ENCODE measurements at places on chromosomes 6 and 20. TPM values are rescaled to one million over a fixed set of nuclear protein-coding genes. Genes with fewer than 3 reads are reported as not detected.
A peak's percentile ranks its signal among the peaks of the same experiment; 100 is the strongest.

DNA sequence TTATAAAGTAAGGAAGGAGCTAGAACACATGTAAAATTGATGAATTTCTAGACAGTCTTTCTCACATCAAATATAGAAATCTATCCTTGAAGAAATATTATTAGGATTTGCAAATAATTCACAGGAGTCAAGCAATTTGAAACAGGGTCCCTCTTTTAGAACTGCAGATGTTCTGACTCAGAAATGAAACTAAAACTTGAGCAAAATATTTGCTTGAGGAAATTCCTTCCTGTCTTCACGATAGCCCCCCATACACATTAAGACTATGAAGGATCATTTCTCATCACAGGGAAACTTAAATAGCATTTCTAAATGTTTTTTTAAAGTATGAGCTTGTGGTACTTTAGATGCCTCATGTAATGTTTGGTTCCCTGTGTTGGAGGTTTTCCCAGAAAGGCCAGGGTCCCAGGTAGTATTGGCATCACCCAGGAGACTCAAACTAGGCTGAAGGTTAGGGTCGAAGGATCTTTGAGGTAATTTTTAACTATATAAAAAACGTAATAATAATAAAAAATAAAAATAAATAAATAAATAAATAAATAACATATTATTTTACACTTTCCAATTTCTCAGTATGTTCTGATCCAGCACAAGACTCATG is 144.0 kb upstream of the TBX18 start:
- no peaks in the 10 kb centered on the region for H3K36me3 ChIP-seq
- H3K27me3 ChIP-seq, result no peaks in the 10 kb centered on the region
- H3K4me3 ChIP-seq, result no peak overlapping the region
- DNase-seq, result no peak
- H3K27ac ChIP-seq, result no peak overlapping the region

DNA sequence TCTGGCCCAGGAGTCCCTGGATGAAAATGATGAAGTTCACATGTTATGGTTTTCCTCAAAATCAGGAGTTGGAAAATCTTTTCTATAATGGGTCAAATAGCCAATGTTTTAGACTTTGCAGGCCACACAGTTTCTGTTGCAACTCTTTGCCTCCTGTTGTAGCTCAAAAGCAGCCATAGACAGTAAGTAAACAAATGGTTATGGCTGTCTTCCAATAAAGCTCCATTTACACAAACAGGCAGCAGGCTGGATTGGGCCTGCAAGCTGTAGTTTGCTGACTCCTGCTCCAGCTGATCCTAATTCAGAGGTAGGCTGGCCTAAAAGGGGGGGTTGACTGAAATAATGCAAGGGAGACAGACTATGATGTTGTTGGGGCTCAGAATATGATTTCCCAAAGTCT is 33.0 kb downstream of the METTL24 start:
- no peak for DNase-seq
- H3K36me3 ChIP-seq, result no peaks in the 10 kb centered on the region

DNA sequence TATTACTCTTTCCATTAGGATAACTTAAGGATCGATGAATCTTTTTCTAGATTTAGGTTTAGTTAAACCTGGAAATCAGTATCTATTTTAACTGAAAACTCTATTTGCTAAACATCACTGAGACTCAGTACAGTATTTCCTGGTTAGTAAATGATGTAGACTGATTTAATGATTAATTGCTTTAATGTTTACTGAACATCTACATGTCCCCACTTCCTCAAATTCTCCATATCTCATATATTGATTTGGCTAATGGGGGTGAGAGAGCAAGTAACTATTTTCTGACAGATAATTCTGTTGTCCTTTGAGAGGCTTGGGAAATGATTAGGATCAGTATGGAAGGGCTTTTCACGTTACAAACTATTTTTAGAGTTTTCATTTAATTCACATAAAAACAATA is 10.3 kb downstream of the MKKS start:
- H3K27me3 ChIP-seq, result no peaks in the 10 kb centered on the region
- H3K27ac ChIP-seq, result no peak overlapping the region
- H3K4me3 ChIP-seq, result no peak overlapping the region
- H3K4me1 ChIP-seq, result peaks cover 3% of the 10 kb centered on the region
- no peak for DNase-seq

SRSF12 gene
- total RNA-seq, result not detected

DNA sequence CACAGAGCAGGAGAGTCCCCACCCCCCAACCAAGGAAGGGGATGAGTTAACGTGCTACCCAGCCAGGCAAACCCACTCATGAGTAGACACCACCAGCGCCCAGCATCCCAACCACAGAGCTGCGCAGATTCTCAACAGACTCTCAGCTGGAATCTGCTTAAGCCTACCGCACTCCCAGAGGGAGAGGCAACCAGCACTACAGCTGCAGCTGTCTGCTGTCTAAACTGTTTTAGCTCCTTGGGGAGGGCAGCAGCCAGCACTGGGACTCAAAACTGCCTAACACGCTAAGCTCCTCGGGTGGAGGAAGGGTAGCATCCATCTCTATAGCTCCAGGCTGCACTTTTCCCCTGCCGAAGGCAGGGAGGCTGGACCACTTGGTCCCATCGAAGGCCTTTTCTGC is 539.8 kb downstream of the EPHA7 start:
- H3K36me3 ChIP-seq, result no peaks in the 10 kb centered on the region
- no peaks in the 10 kb centered on the region for H3K27me3 ChIP-seq
- DNase-seq, result no peak
- no peak overlapping the region for H3K27ac ChIP-seq
- H3K4me3 ChIP-seq, result no peak overlapping the region
- H3K4me1 ChIP-seq, result no peaks in the 10 kb centered on the region

AVP gene
- total RNA-seq, result not detected

- H3K36me3 ChIP-seq, result no peaks in the 10 kb centered on the region
- H3K4me3 ChIP-seq, result no peak overlapping the region
- DNase-seq, result no peak
- no peak overlapping the region for H3K27ac ChIP-seq
- peaks cover 3% of the 10 kb centered on the region for H3K27me3 ChIP-seq
Measured at GRCh38 chr6:170128811-170129681, 161.8 kb downstream of the DLL1 start.

- DNase-seq, result no peak
- peaks cover 25% of the 10 kb centered on the region for H3K4me1 ChIP-seq
- no peaks in the 10 kb centered on the region for H3K27me3 ChIP-seq
- no peak overlapping the region for H3K27ac ChIP-seq
Measured at GRCh38 chr20:53613748-53614147, 20.1 kb upstream of the ZNF217 start.

GRCh38 chr6:28600245-28600644 is 74.6 kb downstream of the GPX5 start:
- no peaks in the 10 kb centered on the region for H3K4me1 ChIP-seq
- no peak for DNase-seq
- H3K27ac ChIP-seq, result no peak overlapping the region
- H3K36me3 ChIP-seq, result no peaks in the 10 kb centered on the region
- H3K4me3 ChIP-seq, result no peak overlapping the region
- peaks cover 29% of the 10 kb centered on the region for H3K27me3 ChIP-seq

DNA sequence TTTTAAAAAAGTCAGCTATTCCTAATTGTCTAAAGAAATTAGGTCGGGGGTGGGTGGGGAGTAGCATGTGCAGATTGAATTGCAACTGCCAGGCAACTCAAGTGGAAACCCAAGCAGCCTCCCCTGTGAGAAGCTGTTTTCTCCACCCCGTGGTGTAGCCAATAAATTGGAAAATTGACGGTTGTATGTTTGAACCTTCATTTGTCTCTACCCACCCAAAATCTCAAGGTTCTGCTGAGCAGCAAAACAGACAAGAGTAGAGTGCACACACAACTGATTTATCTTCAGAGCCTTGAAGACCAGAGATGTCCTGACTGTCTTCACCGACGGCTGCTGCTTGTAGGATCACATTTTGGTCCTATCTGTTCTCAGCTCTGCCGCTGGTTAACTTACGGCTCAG is 88.5 kb downstream of the DTD1 start:
- no peak for DNase-seq
- no peak overlapping the region for H3K4me3 ChIP-seq
- H3K27ac ChIP-seq, result no peak overlapping the region
- H3K27me3 ChIP-seq, result no peaks in the 10 kb centered on the region

SLC39A7 gene
- 31.7 TPM for total RNA-seq

DNA sequence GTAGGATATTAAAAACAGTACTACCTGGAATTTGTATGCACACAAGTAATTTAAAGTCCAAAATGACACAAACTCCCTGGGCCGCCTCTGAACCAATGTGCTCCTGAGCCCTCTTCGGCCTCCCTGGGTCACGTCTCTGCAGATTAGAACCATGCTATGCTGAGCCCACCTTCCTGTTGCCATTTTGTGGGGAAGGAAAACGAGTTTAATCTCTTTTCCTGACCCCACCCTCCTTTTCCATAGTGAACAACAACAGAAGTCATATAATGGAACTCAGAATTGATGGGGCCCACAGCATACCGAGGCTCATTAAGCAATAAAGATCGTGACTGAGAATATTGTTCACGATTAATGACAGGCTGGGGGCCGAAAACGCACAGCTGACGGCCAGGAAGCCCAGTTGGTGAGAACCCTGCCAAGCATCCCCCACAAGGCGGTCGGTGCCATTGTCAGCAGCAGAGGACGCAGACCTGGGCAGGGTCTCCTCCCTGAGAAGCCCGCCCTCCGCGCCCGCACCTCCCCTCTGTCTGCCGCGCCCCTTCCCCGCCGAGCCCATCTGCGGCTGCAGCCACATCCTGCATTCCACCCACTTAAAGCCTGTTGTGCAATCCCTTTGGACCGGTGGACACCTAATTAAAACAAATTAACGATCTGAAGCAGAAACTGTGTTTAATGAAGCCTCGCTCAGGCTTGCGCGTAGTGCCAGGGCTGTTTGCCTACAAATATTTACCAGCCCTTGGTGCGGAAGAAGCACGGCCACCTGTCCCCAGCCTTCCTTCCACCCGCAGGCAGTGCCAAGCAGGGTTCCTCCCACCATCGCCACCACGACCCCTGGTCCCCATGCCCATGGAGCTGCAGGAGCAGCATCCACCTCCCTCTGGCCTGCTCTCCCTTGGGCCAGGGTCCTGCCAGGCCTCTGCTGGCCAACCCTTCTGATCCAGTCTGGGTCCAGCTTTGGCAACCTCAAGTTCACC is 68.1 kb downstream of the DLL1 start:
- DNase-seq, result no peak
- H3K36me3 ChIP-seq, result no peaks in the 10 kb centered on the region
- H3K4me3 ChIP-seq, result no peak overlapping the region
- no peaks in the 10 kb centered on the region for H3K27me3 ChIP-seq
- H3K4me1 ChIP-seq, result peaks cover 2% of the 10 kb centered on the region

DNA sequence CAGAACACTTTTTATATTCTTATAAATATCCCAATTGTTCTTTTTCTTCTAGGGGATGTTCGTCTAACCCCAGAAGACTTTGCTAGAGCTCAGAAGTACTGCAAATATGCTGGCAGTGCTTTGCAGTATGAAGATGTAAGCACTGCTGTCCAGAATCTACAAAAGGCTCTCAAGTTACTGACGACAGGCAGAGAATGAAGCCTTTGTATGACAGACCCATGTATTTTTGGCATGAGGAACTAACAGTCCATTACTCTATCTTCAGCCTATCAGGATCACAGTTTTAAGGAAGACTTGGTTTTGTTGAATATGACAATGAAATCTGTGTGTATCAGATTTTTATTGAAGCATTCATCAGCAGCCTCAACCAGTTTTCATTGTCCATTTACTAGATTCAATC is 71.4 kb downstream of the VTA1 start:
- H3K27me3 ChIP-seq, result no peaks in the 10 kb centered on the region
- H3K4me1 ChIP-seq, result no peaks in the 10 kb centered on the region
- no peak overlapping the region for H3K4me3 ChIP-seq
- H3K27ac ChIP-seq, result no peak overlapping the region
- H3K36me3 ChIP-seq, result peaks cover 44% of the 10 kb centered on the region

PPP1R3G gene
- total RNA-seq, result 0.15 TPM

DNA sequence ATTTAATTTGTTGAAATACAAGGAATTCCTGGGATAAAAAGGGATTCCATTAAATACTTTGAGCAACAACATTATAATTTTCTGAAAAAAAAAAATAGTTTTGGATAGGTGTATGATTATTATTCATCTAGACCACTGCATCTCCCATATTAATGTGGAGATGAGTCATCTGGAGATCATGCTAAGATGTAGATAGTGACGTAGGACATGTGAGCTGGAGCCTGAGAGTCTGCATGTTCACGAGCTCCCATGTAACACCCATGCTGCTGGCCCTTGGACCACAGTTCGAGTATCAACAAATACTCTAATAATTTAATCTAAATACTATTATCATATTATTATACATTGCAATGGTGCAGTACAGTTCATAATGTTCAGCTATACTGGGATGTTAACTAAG is 91.6 kb downstream of the EPM2A start:
- no peak overlapping the region for H3K27ac ChIP-seq
- no peaks in the 10 kb centered on the region for H3K36me3 ChIP-seq
- peaks cover 2% of the 10 kb centered on the region for H3K4me1 ChIP-seq
- no peaks in the 10 kb centered on the region for H3K27me3 ChIP-seq

DNA sequence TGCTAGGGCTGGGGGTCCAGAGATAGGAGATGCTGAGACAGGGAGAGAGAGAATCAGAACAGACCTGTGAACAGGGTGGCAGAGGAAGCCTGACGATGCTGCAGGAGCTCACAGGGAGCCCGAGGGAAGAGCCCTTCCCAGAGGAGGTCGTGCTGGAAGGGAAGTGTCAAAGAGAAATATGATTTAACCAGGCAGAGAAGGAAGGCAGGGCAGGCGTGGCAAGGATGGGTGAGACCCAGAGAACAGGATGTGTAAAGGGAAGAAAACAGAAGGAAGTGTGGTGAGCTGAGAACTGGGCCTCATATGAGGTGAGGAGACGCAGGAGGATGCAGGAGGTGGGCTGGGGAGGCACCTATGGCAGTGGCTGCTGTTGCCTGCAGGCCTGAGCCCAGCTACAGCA is 105.6 kb downstream of the ZDHHC14 start:
- peak overlapping the region; percentile 72 for H3K27ac ChIP-seq
- H3K36me3 ChIP-seq, result no peaks in the 10 kb centered on the region
- H3K4me3 ChIP-seq, result peak overlapping the region; percentile 12
- H3K4me1 ChIP-seq, result peaks cover 50% of the 10 kb centered on the region
- DNase-seq, result no peak

ASIP gene
- not detected for total RNA-seq

IRF4 gene
- 417 TPM for total RNA-seq

DNA sequence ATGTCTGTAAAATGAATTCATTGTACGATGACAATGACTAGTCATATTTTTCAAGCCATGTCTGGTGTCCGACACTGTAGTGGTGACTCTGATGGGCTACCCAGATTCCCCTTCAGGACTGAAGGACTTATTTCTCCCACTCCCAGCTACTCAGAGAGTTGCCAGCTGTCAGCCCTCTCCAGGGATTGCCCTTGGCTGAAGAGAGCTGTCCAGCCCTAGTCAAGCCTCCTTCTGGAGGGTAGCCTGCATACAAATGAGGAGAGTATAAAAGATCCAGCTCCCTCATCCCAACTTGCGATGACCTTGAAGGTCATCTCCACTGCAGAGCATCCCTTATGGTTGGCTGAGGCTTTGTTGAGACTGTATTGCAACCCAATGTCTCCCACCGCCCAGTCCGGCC is 29.9 kb downstream of the JPH2 start:
- no peak overlapping the region for H3K27ac ChIP-seq
- H3K27me3 ChIP-seq, result peaks cover 14% of the 10 kb centered on the region
- no peak for DNase-seq
- no peaks in the 10 kb centered on the region for H3K36me3 ChIP-seq

GRCh38 chr6:80209430-80209829 is 103.0 kb downstream of the BCKDHB start:
- H3K27ac ChIP-seq, result no peak overlapping the region
- peaks cover 12% of the 10 kb centered on the region for H3K36me3 ChIP-seq
- no peak for DNase-seq
- H3K4me1 ChIP-seq, result no peaks in the 10 kb centered on the region
- H3K27me3 ChIP-seq, result no peaks in the 10 kb centered on the region
- no peak overlapping the region for H3K4me3 ChIP-seq

SYCP2 gene
- total RNA-seq, result 2.1 TPM

Measured in activated B cell treated with CpG ODN at 0.5 μM for 24 hours (primary cell).